Placental pericyte (primary cell): ENCODE measurements at places on chromosomes 3 and 15. TPM values are rescaled to one million over a fixed set of nuclear protein-coding genes. Genes with fewer than 3 reads are reported as not detected.

The ACTC1 gene
- total RNA-seq: under 0.01 and 1.4 TPM in 2 replicates

The SLC25A20 gene
- total RNA-seq: 17.1 and 18.6 TPM in 2 replicates

The ENTPD3 gene
- total RNA-seq: 0.22 and 0.29 TPM in 2 replicates

The COLQ gene
- total RNA-seq: 0.29 and 0.66 TPM in 2 replicates

The LRRC49 gene
- total RNA-seq: 11.5 and 33.0 TPM in 2 replicates

The CCDC13 gene
- 0.22 and 0.57 TPM in 2 replicates for total RNA-seq

The CFAP91 gene
- under 0.01 TPM in 1 of 2 replicates, not detected in the other for total RNA-seq

The ARGFX gene
- total RNA-seq: not detected in 2 replicates

The FBXW12 gene
- total RNA-seq: not detected in 2 replicates

The PLSCR5 gene
- total RNA-seq: not detected in 2 replicates

The CHL1 gene
- not detected in 2 replicates for total RNA-seq

The GP9 gene
- not detected in 2 replicates for total RNA-seq

The LRTM1 gene
- total RNA-seq: not detected in 2 replicates

The C2CD4A gene
- total RNA-seq: not detected in 2 replicates

The NSMCE3 gene
- 7.4 and 9.4 TPM in 2 replicates for total RNA-seq

The CCR8 gene
- total RNA-seq: not detected in 2 replicates

The CNTN6 gene
- under 0.01 TPM in 1 of 2 replicates, not detected in the other for total RNA-seq

The SMCO1 gene
- total RNA-seq: not detected in 2 replicates

The ACSBG1 gene
- not detected in 2 replicates for total RNA-seq

The FBXL22 gene
- total RNA-seq: not detected in 2 replicates

The RHOV gene
- not detected in 2 replicates for total RNA-seq

The SKOR1 gene
- total RNA-seq: 0.22 and 0.29 TPM in 2 replicates

The PSTPIP1 gene
- not detected in 2 replicates for total RNA-seq

The APOD gene
- 1.3 and 2.0 TPM in 2 replicates for total RNA-seq

The LMOD3 gene
- total RNA-seq: not detected in 2 replicates

The SLC22A13 gene
- total RNA-seq: 0.43 and 0.44 TPM in 2 replicates

The TEX264 gene
- total RNA-seq: 42.1 and 51.4 TPM in 2 replicates

The GAP43 gene
- total RNA-seq: 0.43 TPM in 1 of 2 replicates, not detected in the other

The RETNLB gene
- not detected in 2 replicates for total RNA-seq

The CHRNA5 gene
- 0.66 and 2.0 TPM in 2 replicates for total RNA-seq

The GPR160 gene
- 0.14 and 0.44 TPM in 2 replicates for total RNA-seq

The TGFBR2 gene
- total RNA-seq: 136 and 219 TPM in 2 replicates

The CPLX3 gene
- total RNA-seq: not detected in 2 replicates

The ESYT3 gene
- total RNA-seq: under 0.01 TPM in 1 of 2 replicates, not detected in the other

The CKMT1B gene
- not detected in 2 replicates for total RNA-seq

The SAMD7 gene
- total RNA-seq: not detected in 2 replicates

The DZIP3 gene
- total RNA-seq: 5.7 and 10.3 TPM in 2 replicates

The CEP19 gene
- 1.6 and 2.2 TPM in 2 replicates for total RNA-seq

The CYP19A1 gene
- under 0.01 and 0.14 TPM in 2 replicates for total RNA-seq

The SLC2A2 gene
- total RNA-seq: not detected in 2 replicates

The ADGRG7 gene
- not detected in 2 replicates for total RNA-seq

The ALDH1A3 gene
- total RNA-seq: 107 and 164 TPM in 2 replicates

The ACTL6A gene
- total RNA-seq: 50.1 and 66.1 TPM in 2 replicates

The C3orf85 gene
- not detected in 2 replicates for total RNA-seq

The ITGB5 gene
- total RNA-seq: 247 and 383 TPM in 2 replicates

The OXTR gene
- 1.1 and 12.3 TPM in 2 replicates for total RNA-seq

The TUSC7 gene
- total RNA-seq: not detected in 2 replicates

The DUOX1 gene
- total RNA-seq: under 0.01 TPM in 1 of 2 replicates, not detected in the other

The CPNE4 gene
- total RNA-seq: not detected in 2 replicates

The MGLL gene
- 10.7 and 123 TPM in 2 replicates for total RNA-seq

The RPL32 gene
- 338 and 975 TPM in 2 replicates for total RNA-seq

The P3H2 gene
- 14.4 and 28.6 TPM in 2 replicates for total RNA-seq

The CLSTN2 gene
- total RNA-seq: under 0.01 and 3.6 TPM in 2 replicates

The SLC28A1 gene
- not detected in 2 replicates for total RNA-seq
